ENCODE measurements at places on chromosomes 2 and 18. TPM values are rescaled to one million over a fixed set of nuclear protein-coding genes. Genes with fewer than 3 reads are reported as not detected.

The PFN4 gene
- 0.12 TPM for total RNA-seq

The ODC1 gene
- total RNA-seq: 69.0 TPM

- peak; percentile 71 for DNase-seq
Observed at GRCh38 chr2:57396355-57397098, 650.1 kb upstream of the VRK2 start.

DNA sequence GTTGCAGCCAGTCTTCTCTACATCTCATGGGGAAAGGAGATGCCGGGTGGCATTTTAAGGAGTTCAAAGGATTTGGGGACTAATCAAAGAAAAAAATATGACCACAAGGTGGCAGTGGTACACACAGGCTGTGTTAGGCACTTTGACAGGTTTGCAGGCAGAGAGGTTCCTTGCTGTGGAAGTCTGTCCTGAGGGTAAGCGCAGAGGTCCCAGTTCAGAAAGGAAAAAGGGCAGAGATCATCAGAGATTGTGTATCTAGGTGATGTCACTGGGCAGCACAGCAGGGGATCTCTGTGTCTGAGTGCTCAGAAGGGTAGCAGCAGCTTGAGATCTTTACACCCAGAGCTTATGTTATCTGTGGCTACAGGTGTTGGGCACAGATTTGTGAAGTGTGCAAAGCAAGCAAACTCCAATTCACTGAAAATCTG, 231.4 kb downstream of the LRRTM1 start:
- peak; percentile 43 for DNase-seq

DNA sequence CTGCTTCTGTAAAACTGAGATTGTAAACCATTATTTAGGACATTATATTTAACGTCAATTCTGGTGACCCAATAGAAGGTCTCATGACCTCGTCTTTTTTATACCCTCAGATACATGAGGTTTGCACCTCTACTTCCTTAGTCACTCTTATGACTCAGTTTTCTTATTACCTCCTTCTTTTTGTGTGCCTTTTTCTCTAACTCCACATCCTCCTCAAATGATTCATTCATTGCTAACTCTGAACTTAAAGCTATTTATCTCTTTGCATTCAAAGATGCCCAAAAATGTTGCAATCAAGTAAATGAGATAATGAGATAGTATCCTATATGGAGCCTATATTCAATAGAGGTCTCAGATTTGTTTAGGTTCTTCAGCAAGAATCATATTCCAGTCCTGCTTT, 121.0 kb upstream of the KYNU start:
- peak; percentile 54 for DNase-seq

DNA sequence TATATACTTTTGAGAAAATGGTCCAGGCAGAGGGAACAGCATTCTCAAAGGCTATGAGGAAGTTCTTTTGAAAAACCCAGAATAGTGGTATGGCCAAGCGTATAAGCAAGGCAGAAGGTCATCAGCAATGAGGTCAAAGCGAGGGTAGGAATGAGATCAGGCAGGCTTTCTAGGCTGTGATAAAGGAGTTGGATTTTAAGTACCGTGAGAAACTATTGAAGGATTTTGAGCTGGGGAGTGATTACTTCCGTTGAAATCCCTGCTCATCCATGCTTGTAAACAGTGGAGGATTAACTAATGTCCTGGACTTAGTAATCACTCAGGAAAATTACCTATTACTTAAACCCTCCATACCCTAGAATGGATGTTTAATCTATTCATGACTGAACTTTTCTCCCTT, 50.2 kb downstream of the EMILIN2 start:
- DNase-seq: no peak

GRCh38 chr2:241636182-241637017, 558 bp downstream of the THAP4 start:
- peak; percentile 39 for DNase-seq

DNA sequence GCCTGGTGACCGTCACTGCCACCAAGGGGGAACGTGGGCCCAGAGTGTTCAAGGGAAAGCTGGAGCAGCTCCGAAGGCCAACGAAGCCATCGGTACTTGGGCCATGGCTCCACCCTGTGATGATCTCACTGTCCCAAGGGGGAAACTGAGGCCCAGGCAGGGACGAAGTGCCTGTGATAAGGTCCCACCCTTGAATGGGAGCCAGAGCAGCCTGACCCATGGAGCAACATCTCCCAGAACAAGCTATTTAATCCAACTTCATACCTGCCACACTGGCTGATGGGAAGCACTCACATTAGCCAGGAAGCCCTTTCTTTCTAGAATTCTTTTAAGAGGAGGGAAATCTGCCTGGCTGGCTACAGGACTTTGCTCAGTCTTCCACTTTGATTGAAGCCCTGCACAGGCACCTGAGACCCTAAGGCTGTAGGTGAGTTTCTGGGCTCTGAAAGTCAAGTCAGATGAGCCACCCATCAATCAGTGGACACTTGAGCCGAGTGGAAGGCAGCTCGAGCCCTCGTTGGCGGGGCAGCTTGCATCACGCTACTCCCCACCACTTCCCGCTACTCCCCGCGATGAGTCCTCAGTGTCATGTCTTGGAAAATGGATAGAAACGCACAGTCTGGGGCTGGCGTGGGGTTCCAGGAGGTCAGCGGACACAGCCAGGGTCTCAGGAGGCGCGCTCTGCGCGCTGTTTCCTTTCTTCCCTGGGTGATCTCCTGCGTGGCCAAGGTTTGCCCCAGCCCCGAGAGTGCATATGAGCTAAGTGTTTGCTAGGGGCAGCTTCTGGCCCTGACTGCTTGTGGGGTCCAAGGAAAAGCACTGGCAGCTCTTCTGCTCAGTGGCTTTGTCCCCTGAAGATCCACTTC, 2.5 kb upstream of the HS6ST1 start:
- DNase-seq: no peak

DNA sequence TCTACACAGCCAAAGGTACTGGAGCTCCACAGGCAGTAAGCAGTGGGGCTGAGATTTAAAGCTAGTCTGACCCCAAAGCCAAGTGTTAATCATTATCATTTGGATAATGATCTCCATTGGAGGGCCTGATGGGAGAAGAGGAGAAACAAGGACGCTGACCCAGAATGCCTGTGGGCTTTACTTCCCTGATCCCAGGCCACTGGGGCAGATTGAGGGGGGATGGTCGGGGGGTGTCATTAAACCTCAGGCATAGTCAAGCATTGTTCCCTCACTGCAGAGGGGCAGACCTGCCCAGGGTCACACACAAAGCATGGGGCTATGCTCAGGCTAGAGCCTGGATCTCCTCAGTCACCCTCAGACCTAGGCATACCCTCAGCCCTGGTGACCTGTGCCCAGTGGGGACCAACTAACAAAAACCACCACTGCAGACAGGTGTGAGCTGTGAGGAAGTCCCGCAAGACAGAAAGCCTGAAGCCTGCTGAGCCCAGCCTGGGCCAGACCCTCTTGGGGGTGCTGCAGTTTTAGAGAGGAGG, 53.4 kb downstream of the SDC1 start:
- DNase-seq: no peak

- no peak for DNase-seq
Observed at GRCh38 chr18:73007195-73007914, 139.6 kb upstream of the NETO1 start.

DNA sequence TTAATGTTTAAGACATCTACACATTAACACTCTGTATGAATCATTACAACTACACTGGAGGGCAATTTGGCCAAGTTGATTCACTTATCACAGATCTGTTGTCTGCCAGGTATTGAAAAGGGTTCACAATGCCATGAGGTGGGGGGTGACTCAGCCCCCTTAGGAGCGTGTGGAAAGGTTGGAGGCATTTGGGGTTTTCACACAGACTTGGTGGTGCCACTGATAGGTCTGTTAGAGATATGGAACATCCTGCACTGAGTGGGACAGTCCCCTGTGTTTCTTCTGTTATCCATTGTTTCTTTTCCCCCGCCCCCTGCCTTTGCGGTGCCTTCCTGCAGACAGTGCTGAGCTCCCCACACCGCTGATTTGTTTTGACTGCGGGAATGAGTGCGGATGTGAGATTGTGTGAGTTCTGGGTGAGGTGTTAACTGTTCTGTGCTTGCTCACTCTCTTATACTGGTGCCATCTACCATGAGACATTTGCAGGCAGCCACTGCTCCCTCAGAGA, 9.3 kb upstream of the TSN start:
- DNase-seq: peak; percentile 64

DNA sequence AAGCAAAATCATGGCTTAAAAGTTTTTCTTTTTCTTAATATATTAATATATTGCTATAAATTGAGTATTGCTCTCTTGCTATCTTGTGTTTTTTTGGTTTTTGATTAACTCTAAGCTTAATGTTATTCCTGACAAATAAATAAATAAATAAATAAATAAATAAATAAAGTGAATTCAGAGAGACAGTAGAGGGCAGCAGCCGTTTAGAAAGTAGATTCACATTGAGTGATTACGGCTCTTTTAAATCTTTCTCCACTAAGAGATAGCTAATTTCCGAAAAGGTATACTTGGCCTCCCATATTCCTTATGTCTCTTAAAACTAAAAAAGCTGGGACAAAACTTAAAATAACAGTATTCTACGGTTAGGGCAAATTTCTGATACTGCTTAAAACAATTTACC, 34.3 kb downstream of the MSH2 start:
- DNase-seq: peak; percentile 35

DNA sequence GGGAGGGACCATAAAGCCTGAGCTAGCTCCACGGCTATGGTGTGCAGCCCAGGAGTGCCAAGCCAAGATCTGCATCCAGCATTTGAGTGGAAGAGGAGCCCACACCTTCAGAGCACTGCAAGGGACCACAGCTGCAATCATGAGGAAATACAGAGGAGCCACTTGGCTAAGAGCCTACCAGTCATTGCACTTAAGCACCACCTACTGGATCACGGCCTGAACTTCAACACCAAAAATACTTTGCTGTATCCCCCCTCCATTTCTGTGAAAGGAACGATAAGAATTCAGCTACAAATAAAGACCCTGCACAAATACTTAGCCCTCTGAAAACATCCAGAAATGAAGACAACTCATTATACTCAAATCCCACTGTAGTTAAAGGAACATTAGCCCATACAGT, 545.3 kb downstream of the TSN start:
- no peak for DNase-seq

DNA sequence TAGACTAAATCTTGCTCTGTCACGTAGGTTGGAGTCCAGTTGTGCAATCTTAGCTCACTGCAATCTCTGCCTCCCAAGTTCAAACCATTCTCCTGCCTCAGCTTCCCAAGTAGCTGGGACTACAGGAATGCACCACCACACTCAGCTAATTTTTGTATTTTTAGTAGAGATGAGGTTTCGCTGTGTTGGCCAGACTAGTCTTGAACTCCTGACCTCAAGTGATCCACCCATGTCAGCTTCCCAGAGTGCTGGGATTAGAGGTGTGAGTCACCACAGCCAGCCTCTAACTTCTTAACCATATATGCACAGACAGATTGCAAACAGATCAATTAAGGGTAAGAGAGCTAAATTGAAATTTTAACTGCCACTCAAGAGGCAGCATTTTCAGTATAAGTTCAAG, 22.1 kb upstream of the CNGA3 start:
- DNase-seq: peak; percentile 55

- no peak for DNase-seq
Observed at GRCh38 chr2:85397925-85398331, 12.2 kb downstream of the CAPG start.

- peak; percentile 68 for DNase-seq
Observed at GRCh38 chr2:101983486-101983885, 8.3 kb upstream of the IL1R2 start.
